Stimulated activated CD4-positive, alpha-beta T cell treated with anti-CD3 and anti-CD28 coated beads, Interleukin-12 subunit alpha, Interleukin-12 subunit beta, amount 100 ng/mL, for 24 hours (primary cell): ENCODE measurements at places on chromosomes 1 and 21.
A peak's percentile ranks its signal among the peaks of the same experiment; 100 is the strongest.

DNA sequence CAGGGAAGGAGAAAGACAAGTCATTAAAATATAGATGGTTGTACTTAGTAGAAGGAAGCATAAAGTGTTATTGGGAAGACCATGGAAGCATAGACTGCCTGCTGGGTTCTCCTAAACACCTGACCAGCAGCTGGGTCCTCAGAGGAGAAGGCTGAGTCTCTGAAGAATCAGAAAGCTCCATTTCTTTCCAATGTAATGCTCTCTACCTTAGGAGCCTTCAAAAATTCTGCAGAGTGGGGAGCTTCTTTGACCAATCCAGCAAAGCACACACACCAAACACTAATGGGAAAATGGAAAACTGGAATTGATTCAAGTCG, 21.1 kb upstream of the BCL10 start:
- no peak for DNase-seq

GRCh38 chr1:9494936-9495758, 44.1 kb upstream of the SLC25A33 start:
- DNase-seq = peak; percentile 56

- DNase-seq = no peak
These were observed 39.0 kb downstream of the FAF1 start for GRCh38 chr1:50921029-50921428.

DNA sequence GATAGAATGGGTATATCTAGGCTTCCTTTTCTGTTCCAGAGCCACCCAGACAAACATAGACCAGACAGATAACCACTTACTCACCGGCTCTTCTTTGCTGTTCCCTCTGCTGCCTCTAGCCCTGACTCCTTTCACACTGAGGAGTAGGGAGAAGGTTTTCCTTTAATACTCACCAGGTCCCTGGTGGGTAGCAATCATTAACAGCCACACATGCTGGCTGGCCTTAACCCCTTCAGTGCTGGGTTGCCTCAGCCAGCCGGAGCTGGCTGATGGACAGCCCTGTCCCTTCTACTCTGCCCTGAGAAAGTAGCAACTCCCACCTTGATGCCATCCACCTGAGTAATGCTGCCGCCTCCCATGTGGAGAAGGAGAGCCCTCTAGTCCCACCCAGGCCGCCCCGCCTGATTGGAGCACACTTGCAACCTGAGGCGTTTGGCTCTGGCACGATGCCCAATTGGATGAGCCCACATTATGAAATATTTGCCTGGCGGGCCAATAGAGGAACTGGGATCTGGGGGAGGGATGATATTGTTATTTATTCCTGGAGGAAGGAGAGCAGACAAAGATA, 71.6 kb downstream of the PLEKHA6 start:
- no peak for DNase-seq

GRCh38 chr1:98991127-98992012, 13.3 kb downstream of the PLPPR5 start:
- DNase-seq = no peak

- DNase-seq = no peak
These were observed 72.4 kb upstream of the IFNAR2 start for GRCh38 chr21:33157303-33157702.

- DNase-seq = no peak
These were observed 151.1 kb downstream of the ZNF281 start for GRCh38 chr1:200258447-200259375.

DNA sequence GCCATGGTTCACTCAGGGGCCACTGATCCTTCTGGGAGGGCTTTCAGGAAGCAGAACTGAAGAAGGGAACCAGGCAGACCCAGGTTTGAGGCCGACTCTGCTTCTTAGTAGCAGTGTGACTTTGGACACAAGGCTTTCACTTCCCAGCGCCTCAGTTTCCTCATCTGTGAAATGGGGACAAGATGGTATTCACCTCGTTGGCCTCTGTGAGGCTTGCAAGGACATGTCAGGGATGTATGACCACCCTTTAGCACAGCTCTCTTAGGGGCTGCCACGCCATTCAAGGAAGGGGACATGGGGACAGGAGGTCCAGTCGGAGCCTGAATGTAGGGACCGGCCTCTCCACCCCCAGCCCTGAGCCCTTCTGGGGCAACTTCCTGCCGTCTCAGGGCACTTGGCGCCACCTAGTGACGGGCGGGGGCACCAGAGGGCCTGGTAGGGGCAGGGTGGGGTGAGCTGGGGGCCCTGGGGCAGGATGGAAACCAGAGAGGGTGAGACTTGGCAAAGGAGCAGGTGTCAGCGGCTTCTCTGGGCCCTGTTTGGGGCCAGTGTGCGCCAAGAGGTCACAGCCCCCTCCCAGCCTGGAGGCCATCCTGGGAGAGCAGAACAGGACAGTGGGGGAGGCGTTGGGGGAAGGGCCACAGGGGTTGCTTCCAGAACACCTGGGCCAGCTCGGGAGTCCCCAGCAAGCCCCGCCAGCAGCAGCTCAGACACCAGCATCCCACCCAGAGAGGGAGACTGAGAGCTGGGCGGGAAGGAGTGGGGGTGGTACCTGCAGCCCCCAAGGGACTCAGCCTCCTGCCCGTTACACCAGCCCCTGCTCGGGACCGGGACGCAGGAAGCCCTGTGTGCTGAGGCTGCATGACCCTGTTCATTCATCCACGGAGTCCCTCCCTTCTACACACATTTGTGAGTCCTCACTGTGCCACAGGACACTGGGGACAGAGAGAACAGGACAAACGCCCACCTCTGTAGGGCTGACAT, 102.5 kb upstream of the TARDBP start:
- peak; percentile 37 for DNase-seq

- no peak for DNase-seq
These were observed 32.0 kb upstream of the INSL5 start for GRCh38 chr1:66833112-66833511.

GRCh38 chr1:25113086-25113485, 119.2 kb downstream of the SYF2 start:
- DNase-seq = no peak

DNA sequence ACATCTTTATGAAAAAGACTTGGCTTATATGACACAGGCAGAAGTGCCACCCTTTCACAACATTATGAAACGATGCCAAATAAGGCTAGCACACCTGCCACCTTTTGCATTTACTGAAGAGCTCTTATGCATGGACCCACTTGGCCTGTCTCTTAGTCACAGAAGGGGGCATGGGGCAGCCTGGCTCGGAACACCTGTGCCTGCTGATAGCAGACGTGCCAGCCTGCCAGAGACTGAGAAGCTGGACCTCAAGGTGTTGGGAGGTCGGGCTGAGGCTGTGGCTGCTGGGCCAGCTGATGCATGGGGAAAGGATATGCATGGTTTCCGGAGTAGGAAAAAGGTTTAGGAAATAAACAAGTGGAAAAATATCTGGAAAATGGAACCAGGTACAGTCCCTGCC, 21.5 kb downstream of the RCAN1 start:
- no peak for DNase-seq

DNA sequence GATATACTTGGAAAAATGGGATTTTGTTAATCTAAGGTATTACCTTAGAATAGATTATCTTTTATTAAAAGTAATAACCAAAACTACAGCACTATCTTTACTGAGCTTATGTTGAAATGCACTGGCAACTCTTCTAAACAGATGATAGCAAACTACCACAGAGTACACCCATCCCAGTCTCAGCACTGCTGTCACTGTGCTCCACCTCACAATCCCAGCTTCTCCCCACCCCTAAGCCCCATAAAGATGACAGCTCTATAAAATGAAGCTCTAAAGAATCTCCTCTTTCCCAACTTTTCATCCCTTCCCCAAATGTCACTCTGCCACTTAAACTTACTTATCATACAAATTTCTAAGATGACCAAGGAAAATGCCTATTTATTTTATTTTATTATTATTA, 6.4 kb downstream of the DSTYK start:
- no peak for DNase-seq

- DNase-seq = peak; percentile 36
These were observed 1.4 kb upstream of the RBM15 start for GRCh38 chr1:110337704-110338308.

DNA sequence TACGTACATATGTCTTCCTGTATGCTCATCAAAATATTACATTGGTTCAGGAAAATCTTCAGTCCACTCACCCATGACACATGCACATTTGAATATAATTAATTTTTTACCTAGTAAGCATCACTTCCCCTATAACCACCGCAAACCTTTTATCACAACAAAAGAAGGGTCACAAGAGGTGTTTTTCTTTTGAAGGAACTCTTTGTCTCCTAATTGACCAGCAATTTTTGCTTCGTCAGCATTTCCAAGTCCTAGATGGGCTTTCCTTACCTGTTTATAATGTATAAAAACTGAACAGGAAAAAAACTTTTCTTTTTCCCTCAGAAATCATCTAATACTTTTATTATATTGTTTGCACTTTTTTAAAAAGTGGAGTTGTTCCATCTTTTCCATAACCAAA, 631.3 kb downstream of the PLA2G4A start:
- DNase-seq = no peak

- no peak for DNase-seq
These were observed 13.0 kb downstream of the RCC1 start for GRCh38 chr1:28518745-28519341.

DNA sequence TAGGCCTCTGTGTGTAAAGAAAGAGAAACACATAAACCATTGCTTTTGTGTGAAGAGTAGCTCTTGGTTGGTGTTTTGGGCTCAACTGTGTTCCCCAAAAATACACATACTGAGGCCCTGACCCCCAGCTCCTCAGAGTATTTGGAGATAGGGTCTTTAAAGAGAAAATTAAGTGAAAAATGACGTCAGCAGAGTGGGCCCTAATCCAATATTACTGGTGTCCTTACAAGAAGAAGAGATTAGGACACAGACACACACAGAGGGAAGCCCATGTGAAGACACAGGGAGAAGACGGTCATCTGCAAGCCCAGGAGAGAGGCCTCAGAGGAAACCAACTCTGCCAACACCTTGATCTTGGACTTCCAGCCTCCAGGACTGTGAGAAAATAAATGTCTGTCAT, 76.9 kb upstream of the PGBD5 start:
- DNase-seq = no peak

DNA sequence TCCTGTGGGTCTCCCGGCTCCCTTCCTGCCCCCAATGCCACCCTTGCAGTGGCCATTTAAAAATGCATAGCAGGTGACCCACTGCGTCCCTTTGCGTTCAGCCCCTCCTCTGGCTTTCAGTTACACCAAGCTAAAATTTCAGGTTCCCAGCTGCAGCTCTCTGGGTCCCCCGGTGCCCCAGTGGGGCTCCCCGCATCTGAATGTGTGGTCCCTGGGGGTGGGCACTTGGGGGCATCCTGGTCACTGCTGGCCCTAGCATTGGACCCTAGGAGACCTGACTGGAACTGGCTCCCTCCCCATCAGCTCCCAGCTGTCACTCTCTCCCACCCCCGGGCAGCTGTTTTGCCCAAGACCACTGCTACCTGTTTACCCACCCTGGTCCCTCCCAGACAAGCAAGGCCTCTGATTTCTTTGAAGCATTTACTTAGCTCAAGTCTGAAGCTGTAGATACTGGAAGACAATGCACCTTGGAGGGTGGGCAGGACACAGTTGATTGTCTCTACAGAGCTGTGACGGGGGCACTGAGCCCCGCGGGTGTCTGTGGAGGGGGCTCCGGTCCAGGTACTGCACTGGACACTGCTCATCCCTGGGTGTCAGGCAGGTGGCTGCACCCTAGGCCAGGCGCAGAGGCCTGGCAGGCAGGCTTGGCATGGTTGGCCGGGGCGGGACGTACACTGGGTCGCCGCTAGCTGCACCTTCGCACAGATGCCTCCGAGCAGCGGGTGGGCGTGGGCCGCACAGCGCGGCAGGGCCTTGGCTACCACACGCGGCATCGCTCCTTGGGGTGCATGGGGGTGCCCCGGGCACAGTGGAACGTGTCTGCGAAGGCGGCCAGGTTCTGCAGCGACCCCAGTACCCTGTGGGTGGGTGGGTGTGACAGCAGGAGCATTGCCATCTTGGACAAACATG, 3.9 kb downstream of the PRXL2B start:
- DNase-seq = no peak

DNA sequence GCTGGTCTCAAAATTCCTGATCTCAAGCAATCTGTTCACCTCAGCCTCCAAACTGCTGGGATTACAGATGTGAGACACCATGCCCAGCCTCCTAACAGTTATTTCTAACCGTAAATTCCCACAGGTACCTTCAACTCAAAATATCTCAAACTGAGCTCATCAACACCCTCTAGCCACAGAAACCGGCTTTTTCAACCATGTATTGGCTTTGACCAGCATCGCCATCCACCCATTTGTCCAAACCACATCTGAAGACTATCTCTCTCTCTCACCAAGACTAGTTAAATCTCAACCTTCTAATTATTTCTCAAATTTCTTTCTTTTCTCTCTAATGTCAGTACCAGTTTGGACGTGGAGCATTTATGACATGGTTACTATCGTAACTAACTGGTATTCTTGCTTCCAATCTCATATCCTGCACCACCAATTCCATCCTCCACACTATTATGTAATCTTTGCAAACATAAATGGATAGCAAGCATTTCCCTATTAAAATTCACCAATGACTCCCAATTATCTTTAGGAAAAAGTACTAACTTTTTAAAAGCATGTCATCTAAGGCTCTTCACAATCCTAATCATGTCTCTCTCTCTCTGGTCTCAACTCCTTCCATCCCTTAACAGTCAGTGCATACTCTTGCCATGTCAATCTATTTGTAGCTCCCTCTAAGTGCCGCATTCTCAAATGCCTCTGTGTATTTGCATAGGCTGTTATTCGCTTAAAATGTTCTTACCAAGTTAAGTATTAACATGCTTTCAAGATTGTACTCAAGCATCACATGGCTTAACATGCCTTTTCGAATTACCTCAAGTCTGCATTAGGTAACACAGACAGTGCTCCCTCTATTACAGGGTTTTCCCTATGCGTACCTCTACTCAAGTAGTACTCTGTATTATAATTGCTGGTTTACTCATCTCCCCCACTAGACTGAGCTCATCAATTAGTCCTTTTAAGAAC, 18.1 kb downstream of the RSBN1 start:
- no peak for DNase-seq

DNA sequence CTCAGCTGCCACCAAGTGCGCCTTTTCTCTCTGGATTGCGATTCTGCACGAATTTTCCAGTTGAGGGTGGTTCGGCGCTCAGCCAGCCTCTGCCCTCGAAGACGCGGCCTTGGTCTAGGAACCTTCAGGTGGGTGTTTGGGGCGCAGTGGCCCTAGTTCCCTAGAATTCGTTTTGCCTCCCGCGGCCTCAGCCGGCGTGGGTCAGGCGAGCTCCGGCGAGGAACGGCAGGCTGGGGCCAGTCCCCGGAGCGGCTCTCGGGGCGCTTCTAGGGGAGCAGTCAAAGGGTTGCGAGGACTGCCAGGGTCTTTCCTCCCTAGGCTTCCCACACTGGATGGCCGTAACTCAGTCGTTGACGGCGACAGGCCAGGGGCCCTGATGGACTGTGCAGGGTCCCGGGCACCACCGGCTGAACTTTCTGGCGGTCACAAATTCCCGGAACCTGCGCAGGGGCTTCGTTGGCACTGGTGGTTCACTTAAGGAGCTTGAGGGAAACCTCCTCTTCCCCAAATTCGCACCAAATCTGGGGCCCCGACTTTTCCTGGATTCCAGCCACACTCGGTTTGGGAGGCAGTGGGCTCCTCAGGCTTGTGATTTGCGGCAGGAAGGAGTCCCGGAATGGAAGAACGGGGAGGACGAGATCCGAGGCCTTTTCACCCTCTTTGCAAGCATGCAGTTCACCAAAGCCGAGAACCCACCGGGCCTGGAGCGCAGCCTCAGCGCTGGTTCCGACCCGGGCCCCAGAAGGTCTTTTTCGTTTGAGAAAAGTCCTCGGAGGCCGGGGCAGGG, 1.2 kb downstream of the DMBX1 start:
- no peak for DNase-seq
